Left kidney (tissue), 8 donors: ENCODE measurements at places on chromosomes 16 and 17. TPM values are rescaled to one million over a fixed set of nuclear protein-coding genes. Genes with fewer than 3 reads are reported as not detected.

DBNDD1 gene
- polyA plus RNA-seq = 10.6 TPM

PMFBP1 gene
- polyA plus RNA-seq = 4.7 TPM

SCNN1G gene
- polyA plus RNA-seq = 38.1 TPM

GNAO1 gene
- 5.7 TPM for polyA plus RNA-seq

CTF1 gene
- polyA plus RNA-seq = 6.4 TPM
